ENCODE measurements at places on chromosomes 13 and 19. TPM values are rescaled to one million over a fixed set of nuclear protein-coding genes. Genes with fewer than 3 reads are reported as not detected.
A peak's percentile ranks its signal among the peaks of the same experiment; 100 is the strongest.

Gene ZNF98
- 0.76 TPM for polyA plus RNA-seq

Gene ARHGAP35
- 36.5 TPM for polyA plus RNA-seq

GRCh38 chr13:34833562-34834182, 108.4 kb upstream of the NBEA start:
- DNase-seq, result no peak

- DNase-seq, result peak; percentile 25
Observed at GRCh38 chr19:42176990-42177685, 40.3 kb downstream of the DEDD2 start.

DNA sequence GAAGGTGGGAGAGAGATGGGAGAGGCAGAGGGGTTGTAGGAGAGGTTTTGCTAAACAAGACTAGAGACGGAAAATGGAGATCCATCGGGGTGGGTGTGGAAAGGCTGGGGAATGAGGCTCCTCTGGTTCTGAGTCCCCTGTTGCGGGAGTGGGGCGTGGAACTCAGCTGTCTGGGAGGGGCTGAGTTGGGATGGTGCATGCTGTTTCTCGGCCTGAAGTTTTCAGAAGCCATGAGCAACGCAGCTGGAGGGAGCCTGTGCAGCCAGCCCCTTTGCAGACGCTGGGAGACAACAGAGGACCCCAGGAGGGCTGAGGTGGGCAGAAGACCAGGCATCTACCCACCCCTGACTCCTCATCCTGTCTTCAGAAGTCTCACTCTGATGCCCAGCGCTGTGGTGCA, 7.4 kb upstream of the GIPR start:
- DNase-seq, result no peak

DNA sequence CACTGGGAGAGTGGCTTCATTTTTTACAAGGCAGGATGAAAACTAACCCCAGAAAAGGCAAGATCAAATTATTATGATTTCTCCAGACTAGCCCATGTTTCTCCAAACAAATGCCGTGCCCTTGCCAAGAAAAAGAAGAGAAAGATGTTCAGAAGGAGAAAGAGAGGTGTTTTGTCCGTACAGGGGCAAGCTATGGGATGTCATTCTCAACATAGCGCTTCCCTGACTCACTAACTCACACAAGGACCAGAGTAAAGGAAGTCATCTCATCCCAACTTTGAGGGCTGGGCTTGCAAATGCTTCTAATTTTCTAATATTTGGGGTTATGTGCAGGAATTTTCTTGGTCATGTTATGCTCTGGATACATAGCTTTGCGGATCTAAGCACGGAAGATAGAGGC, 224.2 kb upstream of the MAB21L1 start:
- DNase-seq, result no peak

- DNase-seq, result no peak
Observed at GRCh38 chr19:40174092-40174491, 17.1 kb upstream of the MAP3K10 start.
